Kidney tubule cell (primary cell): ENCODE measurements at places on chromosomes 3 and 15.

DNA sequence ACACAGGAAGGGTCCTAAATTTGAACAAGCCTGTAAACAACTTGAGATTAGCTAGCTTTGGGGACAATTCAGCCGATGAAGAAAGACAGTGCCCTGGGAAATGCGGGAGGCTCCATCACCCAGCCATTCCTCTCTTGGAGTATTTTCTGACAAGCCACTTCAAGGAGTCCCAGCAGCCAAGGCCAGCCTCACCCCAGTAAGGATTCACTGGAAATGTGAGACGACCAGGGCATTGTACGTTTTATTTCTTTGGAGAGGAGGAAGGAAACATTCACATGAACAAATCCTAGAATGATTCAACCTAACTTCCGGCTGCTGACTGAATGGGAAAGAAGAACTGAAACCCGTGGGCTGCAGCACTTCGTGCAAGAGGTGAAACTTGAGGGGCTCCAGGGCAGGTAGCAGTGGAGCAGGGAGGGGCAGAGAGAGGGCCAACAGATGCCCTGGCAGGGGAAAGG, 116.4 kb upstream of the ARHGEF3 start:
- no peak for DNase-seq

DNA sequence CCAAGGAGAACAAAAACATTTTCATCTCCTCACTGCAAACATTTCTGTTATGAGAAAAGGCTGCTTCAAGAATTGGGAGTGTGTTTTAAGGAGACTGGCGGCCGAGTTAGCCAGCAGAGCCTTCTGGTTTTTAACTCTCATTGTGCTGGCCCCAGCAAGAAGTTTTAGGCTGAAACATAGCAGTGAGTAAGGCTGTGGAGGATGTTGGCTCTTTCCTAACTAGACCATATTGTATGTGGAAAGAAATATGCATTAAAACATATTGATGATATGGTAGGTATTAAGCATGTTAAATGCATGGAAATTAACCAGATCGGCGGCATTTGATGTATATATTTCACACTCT, 90.7 kb downstream of the TIGIT start:
- DNase-seq = no peak

- no peak for DNase-seq
Measured at GRCh38 chr3:76985645-76986044, 54.3 kb upstream of the ROBO2 start.

- DNase-seq = no peak
Measured at GRCh38 chr15:51844747-51845426, 15.4 kb downstream of the TMOD3 start.

DNA sequence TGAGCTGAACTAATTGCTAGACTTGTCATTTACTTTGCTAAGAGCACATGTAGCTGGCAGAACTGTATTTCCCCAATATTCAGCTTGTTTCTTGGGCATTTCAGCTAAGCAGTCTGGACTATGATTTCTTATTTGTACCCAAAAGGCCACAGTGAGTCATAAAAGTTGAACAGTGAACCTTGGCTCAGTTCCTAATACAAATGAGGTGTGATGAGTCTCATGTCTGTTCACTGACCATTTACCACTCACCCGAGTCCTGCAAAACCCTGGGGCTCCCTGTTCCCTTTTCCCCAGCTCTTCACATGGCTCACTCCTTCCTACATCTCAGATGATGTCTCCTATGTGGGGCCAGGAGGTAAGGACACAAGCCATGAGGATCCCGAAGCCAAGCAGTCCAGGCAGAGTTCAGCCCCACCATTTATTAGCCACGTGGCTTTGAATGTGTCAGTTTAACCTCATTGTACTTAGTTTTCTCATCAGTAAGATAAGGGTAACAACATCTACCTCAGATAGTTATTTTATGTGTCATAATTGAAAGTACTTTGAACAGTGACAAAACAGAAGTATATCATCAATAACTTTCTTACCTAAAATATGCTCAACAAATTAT, 239.3 kb downstream of the IL5RA start:
- DNase-seq = peak; percentile 59
